ENCODE measurements at places on chromosomes 11 and 22. TPM values are rescaled to one million over a fixed set of nuclear protein-coding genes. Genes with fewer than 3 reads are reported as not detected.

The SNX32 gene
- total RNA-seq = 2.2 TPM

The EXPH5 gene
- total RNA-seq = 4.3 TPM

The CCDC116 gene
- 0.22 TPM for total RNA-seq

The BRMS1 gene
- 46.4 TPM for total RNA-seq

The OR51B2 gene
- total RNA-seq = not detected

The ABTB2 gene
- total RNA-seq = 2.2 TPM

The SCGB1C1 gene
- total RNA-seq = not detected

The BCO2 gene
- total RNA-seq = 1.1 TPM

The NLRP14 gene
- 0.12 TPM for total RNA-seq

The KREMEN1 gene
- 0.09 TPM for total RNA-seq

The CACNA1I gene
- total RNA-seq = 0.58 TPM

The IL18BP gene
- 16.7 TPM for total RNA-seq

The MS4A6A gene
- total RNA-seq = not detected

The HORMAD2 gene
- total RNA-seq = 0.12 TPM

The PATE2 gene
- not detected for total RNA-seq

The CD6 gene
- 298 TPM for total RNA-seq

The GLB1L2 gene
- total RNA-seq = 2.4 TPM

The NCR3LG1 gene
- total RNA-seq = 1.3 TPM

The INS gene
- not detected for total RNA-seq

The TMPRSS6 gene
- total RNA-seq = 26.8 TPM

The MMP8 gene
- not detected for total RNA-seq

The MS4A3 gene
- not detected for total RNA-seq

The OR52H1 gene
- total RNA-seq = not detected

The MOGAT2 gene
- total RNA-seq = not detected

The SUSD2 gene
- 0.55 TPM for total RNA-seq

The JAML gene
- 369 TPM for total RNA-seq

The TSSK2 gene
- total RNA-seq = not detected

The SLC3A2 gene
- 730 TPM for total RNA-seq

The IGSF9B gene
- 87.0 TPM for total RNA-seq

The MYEOV gene
- total RNA-seq = 0.42 TPM

The RTL10 gene
- total RNA-seq = 15.0 TPM

The NOX4 gene
- total RNA-seq = not detected

The ZNF280B gene
- 2.9 TPM for total RNA-seq

The TRPM5 gene
- total RNA-seq = 0.07 TPM

The MIAT gene
- 65.9 TPM for total RNA-seq

The OSBP2 gene
- 11.9 TPM for total RNA-seq

The TRIM48 gene
- not detected for total RNA-seq

The DDIAS gene
- 19.5 TPM for total RNA-seq

The SLC25A45 gene
- 16.4 TPM for total RNA-seq

The SLC22A8 gene
- total RNA-seq = not detected

The RASD2 gene
- total RNA-seq = 0.19 TPM

The TRIM68 gene
- 17.1 TPM for total RNA-seq

The KRTAP5-8 gene
- not detected for total RNA-seq

The VSIG10L2 gene
- not detected for total RNA-seq

The LUZP2 gene
- total RNA-seq = not detected

The BACE1 gene
- 1.1 TPM for total RNA-seq

The DDTL gene
- 3.4 TPM for total RNA-seq

The KRTAP5-10 gene
- total RNA-seq = not detected

The BMAL1 gene
- total RNA-seq = 43.5 TPM

The ZC3H7B gene
- 52.4 TPM for total RNA-seq
